ENCODE measurements at places on chromosomes 6 and 20. TPM values are rescaled to one million over a fixed set of nuclear protein-coding genes. Genes with fewer than 3 reads are reported as not detected.

GRCh38 chr20:10322073-10323012, 103.7 kb downstream of the SNAP25 start:
- no peak for DNase-seq

GRCh38 chr20:46660487-46660886, 9.2 kb upstream of the SLC13A3 start:
- DNase-seq, result no peak

DNA sequence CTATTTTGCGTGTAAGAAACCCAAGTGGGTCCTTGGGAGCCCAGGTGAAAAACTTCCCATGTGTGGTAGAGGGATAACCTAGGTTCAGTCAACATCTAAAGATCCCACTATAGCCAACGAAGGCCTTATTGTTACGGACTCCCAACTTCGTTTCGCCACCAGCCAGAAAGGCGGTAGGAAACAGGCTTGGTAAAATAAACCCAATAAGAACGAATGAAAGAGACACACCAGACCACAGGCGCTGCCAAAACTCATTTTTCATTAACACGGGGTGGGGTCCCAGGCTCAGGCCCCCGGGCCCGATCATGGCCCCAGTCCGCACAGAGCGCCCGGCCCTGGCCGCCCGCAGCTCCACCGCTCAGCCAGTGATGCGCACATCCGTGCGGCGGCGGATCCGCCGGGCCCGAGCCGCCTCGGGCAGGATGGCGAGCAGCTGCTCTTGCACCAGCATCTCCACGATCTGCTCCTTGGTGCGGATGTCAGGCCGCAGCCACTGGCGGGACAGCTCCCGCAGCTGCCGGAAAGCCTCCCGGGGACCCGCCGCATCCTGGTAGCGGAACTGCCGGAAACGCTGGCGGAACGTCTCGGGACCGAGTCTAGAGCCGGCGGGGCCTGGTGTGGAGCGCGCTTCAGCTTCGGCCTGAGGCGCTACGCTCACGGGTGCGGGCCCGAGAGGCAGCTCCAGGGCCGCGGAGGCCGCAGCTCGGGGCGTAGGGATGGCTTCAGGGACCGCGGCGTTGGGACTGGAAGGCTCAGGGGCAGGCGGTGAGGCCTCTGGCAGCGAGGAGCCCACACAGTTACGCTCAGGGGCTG, 709 bp downstream of the SCAND1 start:
- peak; percentile 25 for DNase-seq

DNA sequence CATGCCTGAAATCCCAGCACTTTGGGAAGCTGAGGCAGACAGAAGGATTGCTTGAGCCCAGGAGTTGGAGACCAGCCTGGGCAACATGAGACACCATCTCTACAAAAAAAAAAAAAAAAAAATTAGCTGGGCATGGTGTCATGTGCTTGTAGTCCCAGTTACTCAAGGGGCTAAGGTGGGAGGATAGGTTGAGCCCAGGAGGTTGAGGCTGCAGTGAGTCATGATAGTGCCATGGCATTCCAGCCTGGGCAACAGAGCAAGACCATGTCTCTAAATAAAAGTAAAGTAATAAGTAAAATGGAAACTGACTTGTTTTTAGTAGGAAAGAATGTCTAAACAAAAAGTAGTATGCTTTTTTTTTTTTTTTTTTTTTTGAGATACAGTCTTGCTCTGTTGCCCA, 240.7 kb downstream of the ARID1B start:
- DNase-seq, result no peak

GRCh38 chr20:53216856-53217576, 244.9 kb downstream of the TSHZ2 start:
- DNase-seq, result peak; percentile 29

- no peak for DNase-seq
Observed at GRCh38 chr20:58312836-58313235, 3.3 kb downstream of the RAB22A start.

DNA sequence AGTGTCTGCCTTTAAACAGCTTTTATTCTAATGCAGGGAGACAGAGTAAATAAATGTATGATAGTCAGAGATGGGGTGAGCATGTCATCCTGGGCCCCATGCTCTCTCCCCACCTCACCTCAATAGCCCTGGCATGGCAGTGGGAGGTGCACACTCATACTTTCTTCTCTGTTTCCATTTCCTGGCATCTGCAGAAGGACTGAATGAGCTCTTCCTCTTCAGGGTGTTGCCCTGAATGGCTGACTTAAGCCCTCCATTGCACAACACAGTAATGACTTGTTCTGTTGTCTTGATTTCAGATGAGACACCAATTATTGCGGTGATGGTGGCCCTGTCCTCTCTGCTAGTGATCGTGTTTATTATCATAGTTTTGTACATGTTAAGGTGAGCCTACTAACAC, 57.0 kb upstream of the GNRH2 start:
- no peak for DNase-seq

- DNase-seq, result no peak
Observed at GRCh38 chr6:71466362-71466761, 177.8 kb downstream of the OGFRL1 start.

GRCh38 chr6:106807947-106808611, 166.4 kb downstream of the CD24 start:
- DNase-seq, result no peak

DNA sequence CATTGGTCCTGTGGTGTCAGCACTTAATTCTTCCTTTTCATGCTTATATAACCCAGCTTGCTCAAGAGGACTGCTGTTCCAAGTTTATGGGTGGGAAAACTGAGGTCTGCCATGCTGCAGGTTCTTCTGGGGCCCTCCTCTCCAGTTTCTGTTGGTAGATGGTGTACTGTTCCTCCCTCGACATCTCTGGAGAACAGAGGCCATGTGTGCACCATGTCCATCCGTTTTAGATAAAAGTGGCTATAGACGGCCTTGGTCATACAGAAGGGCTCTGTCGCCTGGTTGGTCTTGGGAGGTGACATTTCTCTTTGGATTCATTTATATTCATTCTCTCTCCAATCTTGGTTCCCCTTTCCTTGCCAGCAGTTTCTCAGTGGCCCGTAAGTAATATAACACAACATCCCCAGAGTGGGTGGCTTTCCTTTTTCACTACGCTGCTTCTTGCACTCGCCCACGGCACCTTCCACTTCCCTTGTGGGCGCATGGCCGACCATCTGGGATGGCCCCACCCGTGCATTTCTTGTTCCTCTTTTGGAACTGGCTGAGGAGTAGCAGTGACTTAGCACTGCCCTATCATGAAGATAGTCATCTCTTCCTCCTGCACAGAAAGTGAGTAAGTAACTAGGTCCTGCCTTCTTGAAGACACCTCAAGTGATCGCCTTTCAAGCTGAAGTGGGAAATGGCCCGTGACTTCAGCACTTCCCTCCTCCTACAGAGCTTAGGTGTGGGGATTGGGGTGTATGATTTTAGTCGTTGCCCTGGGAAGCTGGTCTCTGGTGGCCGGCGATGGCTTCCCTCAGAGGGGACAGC, 94.2 kb downstream of the RREB1 start:
- no peak for DNase-seq

DNA sequence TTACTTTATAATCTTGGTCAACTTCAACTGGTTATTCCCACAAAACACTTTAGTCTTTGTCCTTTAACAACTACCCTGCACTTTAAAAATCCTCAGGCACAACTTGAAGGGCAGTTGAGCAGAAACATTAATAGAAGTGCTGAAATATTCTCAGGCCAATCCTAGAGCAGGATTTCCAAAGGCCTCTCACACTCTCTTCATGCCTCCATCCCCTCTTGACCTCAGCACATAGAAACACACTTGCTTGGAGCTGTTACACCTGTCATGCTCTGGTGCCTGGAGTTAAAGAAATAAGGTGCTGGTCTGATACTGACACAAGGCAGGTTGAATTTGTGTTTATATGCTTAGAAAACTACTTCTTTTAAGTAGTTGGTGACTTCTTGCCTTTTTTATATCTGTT, 618.8 kb upstream of the POU3F2 start:
- DNase-seq, result no peak

DNA sequence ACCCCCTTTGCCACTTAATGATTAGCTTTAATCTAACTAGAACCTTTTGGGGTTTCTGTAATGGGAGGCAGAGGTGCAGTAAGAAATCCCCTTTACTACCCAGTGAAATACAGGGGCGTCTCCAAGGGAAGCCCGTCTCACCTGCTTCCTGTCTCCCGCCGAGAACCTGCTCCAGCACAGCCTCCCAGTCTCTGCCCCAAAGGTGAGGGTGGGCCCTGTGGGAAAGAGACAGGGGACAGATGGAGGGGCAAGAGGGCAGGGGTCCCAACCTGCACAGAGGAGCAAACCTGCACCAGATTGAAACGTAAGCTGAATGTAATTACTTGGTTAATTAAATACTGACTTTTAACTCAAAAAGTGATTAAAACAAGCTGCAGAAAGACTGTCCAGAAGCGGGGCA, 474.2 kb upstream of the SULF2 start:
- no peak for DNase-seq

Gene TBCC
- 13.3 TPM for polyA plus RNA-seq

Gene SPTLC3
- 0.18 TPM for polyA plus RNA-seq

Gene RBPJL
- polyA plus RNA-seq, result not detected

Gene CCN6
- polyA plus RNA-seq, result not detected

Gene VGLL2
- not detected for polyA plus RNA-seq
